NCI-H1417 treated with DMSO at 0.1 percent for 48 hours (cell line): ENCODE measurements at places on chromosomes 7 and 10.

DNA sequence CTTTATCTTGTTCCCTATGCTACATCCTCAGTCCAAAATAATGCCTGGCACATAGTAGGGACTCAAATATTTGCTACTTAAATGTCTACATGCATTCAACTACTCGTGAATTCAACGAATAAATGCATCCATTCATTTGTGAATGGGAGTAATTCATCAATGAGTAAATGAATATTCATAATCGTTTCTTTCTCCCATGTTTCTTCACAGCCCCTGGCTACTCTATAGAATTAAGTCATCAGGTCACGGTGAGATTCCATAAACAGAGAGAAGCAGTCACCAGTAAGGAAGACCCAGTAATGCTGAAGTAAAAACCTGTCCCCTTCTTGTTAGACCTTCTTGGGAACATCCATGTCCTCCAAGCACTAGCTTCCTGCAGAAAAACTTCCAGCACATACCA is 48.4 kb downstream of the ATE1 start:
- DNase-seq = no peak

DNA sequence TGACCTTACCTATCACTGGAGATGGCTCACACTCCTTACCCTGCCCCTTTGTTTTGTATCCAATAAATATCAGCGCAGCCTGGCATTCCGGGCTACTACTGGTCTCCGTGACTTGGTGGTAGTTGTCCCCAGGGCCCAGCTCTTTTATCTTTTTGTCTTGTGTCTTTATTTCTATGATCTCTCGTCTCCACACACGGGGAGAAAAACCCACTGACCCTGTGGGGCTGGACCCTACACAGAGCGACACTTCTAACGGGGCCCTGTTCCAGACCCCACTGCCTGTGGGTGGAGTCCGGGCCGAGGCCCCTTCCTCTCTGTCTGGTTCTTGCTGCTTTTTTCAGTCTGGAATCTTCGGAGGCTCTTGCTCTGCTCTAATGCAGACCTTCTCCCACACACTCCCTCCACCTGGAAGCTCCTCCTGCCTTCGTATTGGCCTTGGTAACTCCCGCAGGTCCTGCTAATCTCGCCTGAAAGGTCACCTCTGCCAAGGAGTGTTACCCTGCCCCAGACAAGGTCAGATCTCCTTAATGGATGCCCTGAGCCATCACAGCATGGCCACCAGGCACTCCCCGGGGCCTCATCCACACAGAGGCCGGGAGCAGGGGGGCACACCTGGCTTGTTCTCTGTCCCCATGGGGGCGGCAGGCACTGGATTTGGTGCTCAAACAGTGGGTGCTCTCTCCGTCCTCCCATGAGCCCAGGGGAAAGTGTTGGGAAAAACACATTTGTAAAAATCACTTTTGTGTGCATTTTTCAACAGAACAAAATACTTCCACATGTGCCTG is 531.7 kb downstream of the PTPRN2 start:
- DNase-seq = no peak

GRCh38 chr7:76395965-76396726 is 13.4 kb downstream of the SSC4D start:
- no peak for DNase-seq

GRCh38 chr7:106795877-106796231 is 69.2 kb upstream of the PIK3CG start:
- no peak for DNase-seq

DNA sequence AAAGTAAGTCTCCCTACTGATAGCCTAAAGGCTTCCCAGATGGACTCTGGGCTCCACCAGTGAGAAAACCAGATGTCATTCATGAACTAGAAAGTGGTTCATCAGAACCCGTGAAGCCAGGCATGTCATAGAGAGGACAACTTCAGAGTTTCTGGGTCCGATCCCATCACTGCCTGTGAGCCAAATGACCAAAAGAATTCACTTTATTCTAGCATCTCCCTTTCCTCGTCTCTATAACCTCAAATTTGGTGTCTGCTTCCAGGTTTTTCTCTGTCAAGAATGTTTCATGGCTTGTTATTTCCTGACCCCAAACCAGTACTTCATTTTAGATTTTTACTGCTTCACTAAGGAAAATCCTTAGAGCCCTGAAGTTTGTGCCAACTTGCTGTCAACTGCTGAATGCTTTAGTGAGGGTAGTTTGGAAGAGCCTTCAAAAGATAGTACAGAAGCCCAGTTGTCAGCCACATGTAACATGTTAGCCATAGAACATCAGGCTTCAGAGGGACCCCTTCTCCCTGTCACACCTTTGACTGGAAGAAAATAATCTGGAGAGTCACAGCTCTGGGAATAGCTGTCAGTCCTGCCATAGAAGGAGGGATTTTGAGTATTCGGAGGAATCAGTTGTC is 34.0 kb downstream of the ITGB8 start:
- DNase-seq = no peak

DNA sequence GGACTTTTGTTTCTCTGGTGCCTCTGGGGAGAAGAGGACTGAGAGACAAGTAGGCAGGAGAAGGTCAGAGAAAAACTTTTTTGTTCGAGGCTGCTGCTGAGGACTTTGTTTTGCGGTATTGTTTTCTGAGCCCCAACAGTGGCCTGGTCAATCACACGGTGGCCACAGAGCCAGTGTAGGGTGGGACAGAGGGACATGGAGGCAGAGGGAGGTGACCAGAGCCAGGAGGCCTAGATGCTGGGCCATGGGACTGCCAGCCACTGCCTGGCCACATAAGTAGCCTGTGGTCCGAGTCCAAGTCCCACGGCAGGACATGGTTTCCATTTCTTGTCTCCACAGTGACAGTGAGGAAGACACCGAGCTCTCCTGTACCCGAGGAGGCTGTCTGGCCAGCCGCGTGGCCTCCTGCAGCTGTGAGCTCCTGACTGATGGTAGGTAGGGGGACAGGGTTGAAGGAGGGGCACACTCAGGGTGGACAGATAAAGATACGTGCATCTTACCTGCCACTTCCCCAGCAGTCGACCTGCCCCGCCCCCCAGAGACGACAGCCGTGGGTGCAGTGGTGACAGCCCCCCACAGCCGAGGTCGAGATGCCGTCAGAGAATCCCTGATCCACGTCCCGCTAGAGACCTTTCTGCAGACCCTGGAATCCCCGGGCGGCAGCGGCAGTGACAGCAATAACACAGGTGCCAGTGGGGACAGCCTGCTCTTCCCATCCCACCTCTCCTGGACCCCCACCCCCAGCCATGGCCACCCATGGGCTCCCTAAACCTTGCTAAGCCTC is 27.5 kb downstream of the SH2B2 start:
- DNase-seq = no peak
